Activated B cell treated with CpG ODN at 0.5 μM for 24 hours (primary cell): ENCODE measurements at places on chromosomes 2 and 18. TPM values are rescaled to one million over a fixed set of nuclear protein-coding genes. Genes with fewer than 3 reads are reported as not detected.
A peak's percentile ranks its signal among the peaks of the same experiment; 100 is the strongest.

DNA sequence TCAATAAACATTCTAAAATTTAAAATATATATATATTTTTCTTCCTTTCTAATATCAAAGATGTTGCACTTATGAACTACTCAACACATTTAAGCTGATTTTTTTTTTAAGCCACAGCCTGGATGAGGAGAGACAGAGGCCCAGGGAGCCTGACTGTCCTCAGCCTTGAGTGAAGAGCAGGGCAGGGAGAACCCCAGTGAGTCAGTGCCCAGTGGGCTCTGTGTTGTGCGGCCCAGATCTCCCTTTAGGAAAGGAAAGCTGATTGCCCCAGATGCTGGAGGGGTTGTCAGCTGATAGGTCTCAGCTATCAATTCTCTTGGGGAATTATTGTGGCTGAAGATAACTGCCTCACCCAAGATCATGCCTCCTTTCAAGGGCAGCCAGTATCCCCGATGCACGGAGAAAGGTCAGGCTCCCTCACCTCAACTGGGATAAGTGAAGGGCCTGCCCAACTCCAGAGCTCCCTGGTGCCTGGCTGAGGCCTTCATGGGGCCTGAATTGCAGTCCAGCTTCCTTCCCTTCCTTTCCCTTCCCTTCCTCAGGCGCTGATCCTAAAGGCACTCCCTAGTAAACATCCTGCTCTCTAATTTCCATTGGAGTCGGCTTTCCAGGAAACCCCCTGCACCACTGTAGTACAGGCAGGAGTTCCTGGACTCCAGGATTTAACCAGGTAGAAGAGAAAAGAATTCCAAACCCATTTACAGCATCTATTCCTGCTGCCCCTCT lies 106.9 kb upstream of the ATL2 start:
- DNase-seq = no peak

DNA sequence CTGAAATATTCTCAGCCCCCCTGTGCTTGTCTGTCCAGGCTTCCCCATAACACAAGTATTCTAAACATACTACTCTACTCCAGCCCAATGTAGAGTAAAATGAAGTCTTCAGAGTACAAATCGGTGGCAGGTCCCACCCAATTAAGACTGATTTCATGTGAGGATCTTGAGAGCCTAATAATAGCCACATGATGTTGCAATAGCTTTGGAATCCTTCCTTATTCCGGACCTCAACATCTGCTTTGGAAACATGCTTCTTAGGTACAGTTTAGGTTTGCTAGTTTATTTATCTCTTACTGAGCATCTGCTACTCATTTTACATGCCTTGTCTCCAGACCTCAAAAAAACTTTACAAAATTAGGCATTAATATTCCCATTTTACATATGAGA lies 207.3 kb upstream of the RAB6C start:
- no peak for DNase-seq

DNA sequence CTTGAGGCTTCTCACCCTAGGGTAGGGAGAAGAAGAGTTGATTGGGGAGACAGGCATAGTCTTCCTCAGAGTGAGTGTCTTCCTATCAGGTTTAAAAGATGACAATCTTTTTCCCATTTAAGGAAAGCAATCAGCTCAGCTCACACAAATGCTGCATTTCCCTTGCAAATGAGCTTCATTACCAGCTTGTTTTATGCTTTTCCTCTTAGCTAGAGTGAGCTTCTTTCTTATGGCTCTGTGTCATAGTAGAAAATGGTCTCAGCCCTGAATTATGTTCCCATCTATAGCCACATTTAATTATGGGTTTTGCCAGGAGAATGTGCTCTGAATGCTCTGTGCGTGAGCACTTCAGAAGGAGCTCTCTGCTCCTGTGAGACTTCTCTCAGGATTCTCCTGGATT lies 112.8 kb upstream of the NCK2 start:
- DNase-seq = no peak

DNA sequence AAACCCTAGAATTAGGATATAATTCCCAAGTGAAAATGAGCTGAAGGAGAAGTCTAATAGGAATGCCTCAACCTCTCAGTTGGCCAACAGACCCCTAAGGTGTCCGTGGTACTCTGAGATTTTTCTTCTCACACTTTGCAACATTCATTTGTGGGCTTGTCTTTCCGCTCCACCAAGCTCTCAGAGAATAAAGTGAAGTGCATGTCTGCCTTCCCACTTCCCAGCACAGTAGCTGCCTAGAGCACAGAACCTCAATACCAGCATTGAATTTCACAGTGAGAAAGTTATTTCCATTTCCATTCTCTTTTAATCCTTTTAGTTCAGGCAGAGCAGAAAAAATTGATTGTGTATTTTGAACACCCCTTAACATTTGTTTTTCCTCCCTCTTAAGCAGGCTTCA lies 451.8 kb downstream of the TGIF1 start:
- no peak for DNase-seq

- DNase-seq = no peak
Observed at GRCh38 chr18:2840521-2840920, 6.3 kb upstream of the EMILIN2 start.

GRCh38 chr2:168934826-168935225 lies 33.7 kb downstream of the G6PC2 start:
- no peak for DNase-seq

DNA sequence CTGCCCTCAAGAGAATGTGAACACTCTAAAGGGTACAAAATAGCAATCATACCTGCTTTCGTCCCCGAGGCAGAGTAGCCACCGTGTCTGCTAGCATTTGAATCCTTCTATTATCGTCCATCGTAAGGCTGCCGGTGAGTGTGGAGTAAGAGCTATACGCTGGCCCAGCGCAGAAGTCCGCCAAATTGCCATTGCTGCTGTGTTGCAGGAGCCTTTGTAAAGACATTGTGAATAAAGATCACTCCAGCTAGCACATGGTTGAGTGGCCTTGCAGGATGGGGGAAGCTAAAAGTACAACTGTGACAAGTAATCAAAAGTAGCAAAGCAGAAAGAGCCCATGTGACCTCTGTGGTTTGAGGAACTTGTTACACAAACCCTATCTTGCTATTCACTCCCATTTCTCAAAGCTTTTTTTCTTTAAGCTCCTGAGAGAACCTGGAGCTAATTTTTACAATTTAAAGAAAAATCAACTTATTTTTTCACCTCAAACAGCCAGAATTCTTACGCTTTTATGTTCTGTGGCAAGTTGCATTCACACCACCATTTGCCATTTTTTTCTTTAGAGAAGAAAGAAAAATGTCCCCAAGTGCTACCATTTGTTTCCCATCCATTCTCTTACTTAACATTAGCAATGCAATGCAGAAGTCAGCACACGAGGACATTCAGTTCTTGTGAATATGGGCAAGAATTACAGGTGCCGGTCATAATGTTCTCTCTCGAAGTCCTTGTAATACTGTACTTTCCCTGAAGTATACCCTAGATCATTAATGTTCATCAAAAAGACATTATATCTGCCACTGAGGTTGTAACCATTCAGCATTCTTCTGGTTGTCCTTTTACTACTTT lies at the start of gene CYTIP:
Gene CYTIP (minus strand): TSS at position 295 of the 846 bp plus-strand sequence. CDS start 69 bp downstream, at position 226.
- DNase-seq = peak; percentile 52

DNA sequence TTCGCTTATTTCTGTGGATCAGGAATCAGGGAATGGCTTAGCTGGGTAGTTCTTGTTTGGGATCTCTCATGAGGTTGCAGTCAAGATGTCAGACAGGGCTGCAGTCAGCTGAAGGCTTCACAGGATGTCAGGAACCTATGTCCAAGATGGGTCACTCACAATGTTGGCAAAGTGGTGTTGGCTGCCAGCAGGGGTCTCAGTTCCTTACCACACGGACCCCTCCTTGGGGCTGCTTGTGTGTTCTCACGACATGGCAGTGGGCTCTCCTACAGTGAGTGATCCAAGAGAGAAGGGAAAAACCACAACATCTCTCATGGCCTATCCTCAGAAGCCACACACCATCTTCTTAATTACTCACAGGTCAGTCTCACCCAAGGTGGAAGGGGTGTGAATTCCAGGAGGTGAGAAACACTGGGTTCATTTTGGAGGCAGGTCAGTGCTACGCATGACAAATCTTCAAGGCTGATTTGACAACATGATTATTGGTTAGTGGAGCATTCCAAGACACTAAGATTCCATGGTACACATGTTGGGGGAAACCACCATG lies 1.3 kb upstream of the ANTXR1 start:
- no peak for DNase-seq

DNA sequence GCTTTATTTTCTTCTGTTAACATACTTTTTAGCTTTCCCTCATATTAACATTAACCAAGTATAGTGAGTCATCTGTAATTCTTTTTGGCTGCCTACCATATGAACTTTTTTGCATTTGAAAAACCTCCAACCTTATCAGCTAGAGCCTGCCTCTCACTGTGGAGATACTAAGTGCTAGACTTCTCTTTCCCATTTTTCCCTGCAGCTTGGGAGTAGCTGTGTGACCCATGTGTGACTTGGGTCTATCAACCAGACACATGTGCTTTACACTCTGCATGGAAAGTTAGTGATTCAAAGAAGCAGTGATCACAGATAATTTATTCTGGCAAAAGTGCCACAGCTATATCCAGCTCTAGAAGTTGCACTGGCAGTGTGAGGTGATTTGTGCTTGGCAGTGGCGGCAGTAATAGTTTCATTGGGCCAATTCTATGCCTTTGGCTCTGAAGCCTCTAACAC lies 36.3 kb downstream of the PREPL start:
- no peak for DNase-seq

- no peak for DNase-seq
Observed at GRCh38 chr2:234046521-234046920, 4.0 kb upstream of the SPP2 start.

DNA sequence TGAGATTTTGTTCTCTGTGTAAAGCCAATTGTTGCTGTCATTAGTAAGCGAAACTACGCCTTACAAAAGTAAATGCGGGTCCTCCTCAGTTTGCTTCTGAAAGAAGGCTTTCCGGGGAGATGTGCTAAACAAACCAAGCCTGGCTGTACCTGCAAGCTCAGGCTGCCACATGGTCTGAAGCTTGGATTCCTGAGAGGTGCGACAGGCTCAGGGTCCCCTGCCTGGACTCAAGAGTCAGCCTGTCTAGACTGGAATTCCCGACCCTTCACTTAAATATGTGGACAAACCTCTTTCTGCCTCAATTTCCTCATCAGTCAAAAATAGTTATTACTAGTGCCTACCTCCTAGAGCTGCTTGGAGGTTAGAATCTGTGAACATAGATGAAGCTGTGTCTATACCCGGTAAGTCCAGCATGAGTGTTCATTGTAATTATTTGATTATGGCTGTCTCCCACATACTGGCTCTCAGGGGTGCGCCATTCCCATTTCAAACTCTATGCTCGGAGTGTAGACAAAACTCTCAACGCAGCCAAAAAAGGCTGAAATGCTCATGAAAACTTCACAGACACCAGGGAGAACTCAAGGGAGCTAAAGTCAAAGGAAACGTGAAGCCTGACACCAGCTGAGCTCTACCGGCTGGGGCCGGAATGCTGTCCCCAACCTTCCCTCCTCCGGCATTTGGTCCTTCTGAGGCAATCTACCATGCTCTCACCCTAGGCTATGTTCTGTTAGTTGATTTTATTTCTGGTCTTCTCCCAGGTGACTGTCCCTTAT lies 31.4 kb downstream of the SOWAHC start:
- no peak for DNase-seq

DNA sequence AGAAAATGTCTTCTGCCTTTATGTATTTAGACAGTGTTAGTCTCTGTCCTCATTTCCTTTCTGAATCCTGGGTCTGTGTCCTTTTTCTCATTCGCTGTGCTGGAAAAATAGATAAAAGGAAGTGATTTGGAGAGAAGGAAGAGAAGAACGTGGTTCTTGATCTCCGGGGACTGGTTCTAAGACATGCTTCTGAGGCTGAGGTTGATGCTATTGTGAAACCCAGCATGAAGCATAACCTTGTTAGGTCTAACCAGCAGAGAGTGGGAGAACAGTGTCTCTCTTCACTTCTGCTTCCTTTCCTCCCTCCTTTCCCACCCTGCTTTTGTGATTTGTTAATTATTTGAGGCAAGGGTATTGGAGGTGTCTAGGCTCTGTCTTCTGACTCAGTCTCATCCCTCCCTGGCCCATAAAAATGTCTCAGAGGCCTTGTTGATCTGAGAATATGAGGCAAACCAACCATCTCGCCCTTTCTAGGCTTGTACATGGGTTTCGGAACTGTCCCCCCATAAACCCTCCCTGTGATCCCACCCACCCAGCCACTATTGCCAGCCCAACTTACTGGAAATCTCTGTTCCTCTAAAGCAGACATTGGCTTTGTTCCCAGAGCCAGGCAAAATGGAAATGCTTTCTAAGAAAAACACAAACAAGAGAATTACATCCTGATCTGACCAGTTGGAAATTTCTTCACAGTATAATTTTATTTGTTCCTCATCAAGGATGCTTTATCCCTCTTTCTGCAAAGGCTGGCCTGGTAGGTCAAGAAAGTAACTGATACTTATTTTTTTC lies 360.6 kb upstream of the TNP1 start:
- no peak for DNase-seq

DNA sequence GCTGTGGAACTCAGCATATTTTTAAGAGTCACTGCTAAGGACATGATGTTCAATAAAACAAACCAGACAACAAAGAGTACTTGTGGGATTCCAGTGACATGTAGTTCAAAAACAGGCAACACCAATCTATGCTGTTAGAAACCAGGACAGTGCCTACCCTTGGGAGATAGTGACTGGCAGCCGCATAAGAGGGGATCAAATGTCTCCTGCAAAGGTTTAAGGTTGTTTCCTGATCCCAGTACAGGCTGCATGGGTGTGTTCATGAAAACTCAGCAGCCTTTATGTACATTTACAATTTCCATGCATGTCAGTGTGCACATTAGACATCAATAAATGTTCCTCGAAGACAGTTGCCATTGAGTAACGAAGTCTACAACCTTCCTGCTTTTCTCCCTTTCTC lies 183.8 kb downstream of the PID1 start:
- no peak for DNase-seq

DNA sequence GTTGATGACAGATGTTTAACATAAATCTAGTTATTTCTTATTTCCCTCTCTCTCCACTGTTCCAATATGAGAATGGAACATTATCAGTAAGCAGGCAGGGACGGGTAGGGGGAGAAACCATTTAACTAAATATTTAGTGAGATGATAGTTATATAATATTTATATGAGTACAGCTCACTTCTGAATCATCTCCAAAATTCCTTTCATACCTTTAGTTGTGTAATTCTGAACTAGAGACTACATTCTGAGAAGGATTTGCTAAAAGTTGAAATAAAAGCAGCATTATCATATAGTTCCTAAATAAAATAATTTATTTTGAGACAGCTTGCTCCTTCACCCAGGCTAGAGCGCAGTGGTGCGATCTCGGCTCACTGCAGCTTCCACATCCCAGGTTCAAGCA lies 41.4 kb downstream of the B4GALT6 start:
- DNase-seq = no peak

Gene ANKRD30B
- total RNA-seq = not detected in 2 replicates

Gene GPR45
- total RNA-seq = not detected in 2 replicates

Gene CCDC74B
- 0.24 and 0.93 TPM in 2 replicates for total RNA-seq

Gene C2orf49
- 20.0 and 23.8 TPM in 2 replicates for total RNA-seq

Gene TGIF1
- total RNA-seq = 76.3 and 90.3 TPM in 2 replicates

Gene AGXT
- total RNA-seq = not detected in 2 replicates

Gene GAREM2
- total RNA-seq = 2.2 and 3.1 TPM in 2 replicates

Gene GREB1L
- not detected in 2 replicates for total RNA-seq

Gene HOXD10
- total RNA-seq = not detected in 2 replicates

Gene ABCB11
- total RNA-seq = 0.05 TPM in 1 of 2 replicates, not detected in the other

Gene ZDBF2
- total RNA-seq = 6.7 and 8.0 TPM in 2 replicates

Gene HOXD11
- not detected in 2 replicates for total RNA-seq

Gene CIB4
- total RNA-seq = not detected in 2 replicates

Gene OSGEPL1
- total RNA-seq = 10.6 and 12.3 TPM in 2 replicates

Gene SLC19A3
- total RNA-seq = not detected in 2 replicates

Gene IL36G
- total RNA-seq = not detected in 2 replicates
